Heart left ventricle (tissue), 16 donors: ENCODE measurements at places on chromosomes 5 and 9. TPM values are rescaled to one million over a fixed set of nuclear protein-coding genes. Genes with fewer than 3 reads are reported as not detected.

GRCh38 chr9:134592018-134592818, 49.4 kb upstream of the COL5A1 start:
- DNase-seq: peak; percentile 37

Gene DMRTA1
- polyA plus RNA-seq: 0.30 TPM

DNA sequence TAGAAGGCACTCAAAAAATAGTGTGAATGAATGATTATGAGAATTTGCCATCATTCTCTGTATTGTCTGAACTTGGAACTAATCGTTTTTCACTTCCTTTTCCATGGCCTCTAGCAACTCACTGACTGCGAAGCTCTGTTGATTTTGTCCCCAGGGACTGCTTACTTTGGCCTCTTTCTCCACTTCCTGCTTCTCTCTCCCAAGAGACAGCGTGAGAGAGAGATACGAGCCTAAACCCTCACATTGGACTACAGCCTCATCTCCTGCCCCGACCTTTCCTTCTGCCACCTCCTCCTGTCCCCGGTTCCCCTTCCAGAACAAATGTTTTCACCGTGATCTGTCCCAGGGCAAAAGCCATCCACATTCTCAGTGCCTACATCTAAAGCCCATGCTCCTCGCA, 300.8 kb upstream of the PANK3 start:
- no peak for DNase-seq

DNA sequence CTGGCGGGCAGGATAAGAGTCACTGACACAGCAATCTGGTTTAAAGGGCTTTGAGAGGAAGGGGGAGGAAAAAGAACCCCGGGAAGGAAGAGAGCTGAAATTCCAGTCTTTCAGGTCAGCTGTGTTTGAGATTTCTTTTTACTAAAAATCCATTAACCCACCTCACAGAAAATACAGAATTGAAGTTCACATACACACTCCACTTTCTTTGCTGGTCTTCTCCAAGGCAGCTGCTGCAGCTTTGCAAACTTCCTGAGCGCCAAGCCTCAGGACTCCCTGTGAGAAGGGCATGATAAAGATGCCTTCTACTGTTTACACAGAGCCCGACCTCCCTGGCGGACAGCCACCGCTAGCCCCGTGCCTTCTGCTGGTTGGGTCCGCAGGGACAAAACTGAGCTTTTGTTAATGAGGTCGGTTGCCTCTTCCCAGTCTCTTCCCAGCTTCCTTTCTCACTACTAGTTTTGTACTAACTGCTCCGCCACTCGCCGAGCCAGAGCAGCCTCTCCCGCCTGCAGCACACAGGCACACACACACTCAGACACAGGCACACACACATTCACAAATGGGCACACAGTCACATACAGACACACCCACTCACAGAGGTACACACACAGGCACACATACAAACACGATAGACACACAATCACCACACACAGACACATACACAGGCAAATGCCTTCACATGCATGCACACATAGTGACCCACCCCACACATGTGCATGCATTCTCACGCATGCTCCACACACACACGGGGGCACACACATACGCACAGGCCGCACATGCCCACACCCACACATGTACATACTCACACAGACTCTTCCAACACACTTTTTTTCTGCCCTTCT, at the start of gene FREM1:
Gene FREM1, minus strand, starts transcription at position 468 of the 845 bp plus-strand sequence. CDS start 41,451 bp downstream, outside the sequence.
- DNase-seq: peak; percentile 61

DNA sequence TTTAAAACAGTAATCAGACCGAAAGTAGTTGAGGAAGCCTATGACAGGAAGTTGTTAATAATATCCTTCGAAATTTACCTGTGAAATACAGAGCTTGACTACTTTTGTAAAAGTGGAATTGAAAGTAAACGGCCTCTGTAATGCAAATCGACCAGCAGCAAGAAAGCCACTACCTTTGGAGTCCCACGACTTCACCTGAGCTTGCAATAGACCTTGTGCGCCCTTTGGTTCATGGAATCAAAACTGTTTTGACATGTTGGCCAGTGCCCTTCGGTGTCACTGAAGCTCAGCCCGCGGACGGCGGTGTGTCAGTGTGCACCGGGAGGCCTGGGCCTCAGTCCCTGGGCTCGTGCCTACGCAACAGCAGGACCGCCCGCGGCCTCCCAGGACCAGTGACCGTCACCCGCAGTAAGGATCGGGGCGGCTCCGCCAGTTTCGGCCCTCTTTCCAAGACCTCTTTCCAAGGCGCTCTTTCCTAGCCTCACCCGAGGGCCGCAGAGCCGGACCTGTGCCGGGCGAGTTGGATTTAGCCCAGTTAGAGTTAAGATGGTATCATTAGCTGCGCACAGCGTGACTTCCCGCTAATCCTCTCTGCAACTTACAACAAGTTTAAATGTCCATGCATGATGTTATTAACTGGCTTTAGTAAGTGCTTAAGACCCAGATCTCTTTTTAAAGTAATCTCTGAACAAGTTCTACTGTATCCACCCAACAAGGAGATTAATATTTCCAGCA, 223.3 kb downstream of the MEF2C start:
- DNase-seq: peak; percentile 46

- DNase-seq: no peak
Observed at GRCh38 chr9:111474385-111474784, 9.8 kb downstream of the ECPAS start.
